Fibroblast of pulmonary artery (primary cell): ENCODE measurements at places on chromosomes 3 and 15.

GRCh38 chr3:188916934-188917401 lies 254.8 kb upstream of the TPRG1 start:
- peak; percentile 43 for DNase-seq

DNA sequence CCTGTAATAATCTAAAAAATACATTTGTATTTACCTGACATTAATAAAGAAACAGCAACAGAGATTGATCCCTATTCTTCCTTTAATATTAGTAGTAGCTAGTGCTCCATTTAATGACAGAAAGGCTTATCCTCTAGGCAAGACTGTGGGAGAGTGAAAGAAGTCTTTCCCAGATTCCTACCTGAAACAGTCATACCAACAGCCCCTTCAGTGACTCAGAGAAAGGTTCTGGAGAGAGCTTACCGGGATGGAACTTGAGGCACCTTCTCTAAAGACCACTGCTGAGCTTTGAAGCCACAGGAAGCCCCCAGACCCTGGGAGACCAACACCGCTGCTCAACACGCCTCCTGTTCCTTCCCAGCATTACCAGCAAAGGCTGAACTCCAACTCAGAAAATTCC lies 66.9 kb upstream of the FGF12 start:
- DNase-seq: no peak

- no peak for DNase-seq
Measured at GRCh38 chr3:159886050-159886449, 102.6 kb upstream of the IL12A start.

GRCh38 chr15:94186770-94187331 lies 44.5 kb upstream of the MCTP2 start:
- no peak for DNase-seq

DNA sequence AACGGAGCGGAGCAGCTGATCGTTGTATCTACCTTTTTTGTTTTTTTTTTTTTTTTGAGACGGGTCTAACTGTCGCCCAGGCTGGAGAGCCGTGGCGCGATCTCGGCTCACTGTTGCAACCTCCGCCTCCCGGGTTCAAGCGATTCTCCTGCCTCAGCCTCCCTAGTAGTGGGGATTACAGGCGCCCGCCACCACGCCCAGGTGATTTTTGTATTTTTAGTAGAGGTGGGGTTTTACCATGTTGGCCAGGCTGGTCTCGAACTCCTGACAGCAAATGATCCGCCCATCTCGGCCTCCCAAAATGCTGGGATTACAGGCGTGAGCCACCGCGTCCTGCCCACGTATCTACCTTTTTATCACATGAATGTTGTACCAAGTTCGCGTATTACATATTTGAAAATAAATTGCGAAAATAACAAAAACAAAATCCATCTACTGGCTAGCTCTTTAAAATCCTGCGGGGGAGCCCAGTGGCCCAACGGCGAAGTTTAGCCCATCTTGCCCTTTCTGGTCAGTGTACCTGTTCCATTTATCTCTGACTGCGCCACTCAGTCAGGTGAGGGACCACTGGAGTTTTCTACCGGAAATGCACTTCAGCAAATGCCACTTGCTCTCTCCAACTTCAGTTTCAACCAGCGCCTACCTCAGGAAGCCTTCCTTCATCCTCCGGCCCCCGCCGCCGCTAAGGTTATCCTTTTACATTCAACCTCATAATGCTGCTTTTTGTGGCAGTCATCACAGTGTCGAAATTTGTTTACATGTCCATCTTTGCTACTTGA lies 1.2 kb upstream of the EIF3J start:
- DNase-seq: no peak

DNA sequence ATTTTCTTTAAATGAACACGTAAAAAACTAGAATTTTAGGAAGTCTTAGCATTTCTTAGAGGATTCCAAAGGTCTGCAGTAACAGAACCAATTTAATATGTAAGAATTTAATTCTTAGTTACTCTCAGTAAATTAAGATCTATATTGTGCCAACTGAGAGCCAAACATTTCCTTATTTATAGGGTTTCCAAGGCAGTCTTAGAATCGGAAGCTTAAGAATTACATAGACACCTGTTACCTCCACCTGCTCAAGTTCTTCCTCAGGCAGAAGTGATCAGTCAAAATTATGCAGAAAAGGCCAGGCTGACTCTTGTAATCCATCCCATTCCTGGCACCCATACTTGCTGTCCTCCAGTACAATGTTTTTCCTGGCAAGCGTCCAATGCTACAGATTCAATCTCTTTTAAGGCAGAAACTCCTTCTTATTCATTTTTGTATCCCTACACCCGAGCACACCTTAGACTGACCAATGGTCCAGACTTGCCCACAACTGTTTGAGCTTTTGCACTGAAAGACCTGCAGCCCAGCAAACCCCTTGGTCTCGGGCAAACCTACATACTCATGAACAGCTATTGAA lies 64.3 kb downstream of the NCEH1 start:
- DNase-seq: peak; percentile 90

DNA sequence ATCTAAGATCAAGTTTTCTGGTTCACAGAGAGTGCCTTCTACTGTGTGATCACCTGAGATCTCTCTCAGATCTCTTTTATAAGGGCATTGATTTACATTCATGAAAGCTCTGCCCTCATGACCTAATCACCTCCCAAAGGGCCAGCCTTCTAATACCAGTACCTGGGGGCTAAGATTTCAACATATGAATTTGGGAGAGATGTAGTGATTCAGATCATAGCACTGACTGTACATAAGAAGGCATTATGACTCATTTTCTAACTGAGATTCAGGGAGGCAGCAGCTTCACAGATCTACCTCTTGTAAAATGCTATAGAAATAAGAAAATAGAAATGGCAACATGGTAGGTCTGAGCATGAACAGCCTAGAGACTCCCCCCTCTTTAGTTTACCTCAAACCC lies 39.6 kb downstream of the VGLL3 start:
- peak; percentile 39 for DNase-seq

DNA sequence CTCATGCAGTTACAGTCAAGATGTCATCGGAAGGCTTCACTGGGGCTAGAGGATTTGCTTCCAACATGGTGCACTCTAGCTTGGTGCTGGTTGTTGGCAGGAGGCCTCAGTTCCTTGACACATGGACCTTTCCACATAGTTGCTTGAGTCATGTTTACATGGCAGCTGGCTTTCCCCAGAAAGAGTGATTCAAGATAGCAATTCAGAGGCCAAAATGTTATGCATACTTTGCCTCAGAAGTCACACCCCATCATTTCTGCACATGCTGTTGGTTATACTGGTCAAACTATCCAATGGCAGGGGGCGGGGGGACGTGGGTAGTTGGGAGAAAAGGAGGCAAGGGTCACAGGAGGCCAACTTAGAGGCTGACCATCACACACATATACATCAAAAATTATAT lies 58.7 kb downstream of the FOXB1 start:
- peak; percentile 46 for DNase-seq

DNA sequence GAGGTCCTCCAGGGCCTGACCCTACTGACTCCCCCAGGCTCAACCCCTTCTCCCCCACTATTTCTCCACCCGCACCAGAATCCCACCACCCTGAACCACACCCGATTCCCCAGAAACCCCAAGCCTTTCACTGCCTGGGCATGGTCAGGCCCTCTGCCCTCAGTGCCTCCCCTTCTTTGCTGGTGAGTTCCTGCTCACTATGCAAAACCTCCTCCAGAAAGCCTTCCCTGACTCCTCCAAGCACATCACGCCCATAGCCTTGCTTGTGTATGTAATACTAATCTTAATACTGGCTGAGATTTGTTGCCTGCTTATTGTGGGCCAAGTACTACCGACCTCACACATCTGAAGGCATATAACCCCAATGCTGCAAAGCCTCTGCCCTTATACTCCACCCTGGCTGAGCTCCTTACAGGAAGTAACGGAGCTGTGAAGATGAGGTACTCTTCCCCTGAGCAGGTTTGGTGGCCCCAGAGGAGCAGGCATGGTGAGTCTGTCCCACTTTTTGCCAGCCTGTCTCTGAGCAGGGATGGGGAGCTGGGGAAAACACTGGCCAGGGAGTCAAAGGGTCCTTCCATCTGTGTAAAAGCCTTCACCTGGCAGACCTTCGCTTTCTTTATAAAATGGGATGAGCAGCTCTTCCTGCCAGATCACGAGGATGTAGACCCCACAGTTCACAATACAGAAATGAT lies 9.5 kb downstream of the RAB6B start:
- no peak for DNase-seq

DNA sequence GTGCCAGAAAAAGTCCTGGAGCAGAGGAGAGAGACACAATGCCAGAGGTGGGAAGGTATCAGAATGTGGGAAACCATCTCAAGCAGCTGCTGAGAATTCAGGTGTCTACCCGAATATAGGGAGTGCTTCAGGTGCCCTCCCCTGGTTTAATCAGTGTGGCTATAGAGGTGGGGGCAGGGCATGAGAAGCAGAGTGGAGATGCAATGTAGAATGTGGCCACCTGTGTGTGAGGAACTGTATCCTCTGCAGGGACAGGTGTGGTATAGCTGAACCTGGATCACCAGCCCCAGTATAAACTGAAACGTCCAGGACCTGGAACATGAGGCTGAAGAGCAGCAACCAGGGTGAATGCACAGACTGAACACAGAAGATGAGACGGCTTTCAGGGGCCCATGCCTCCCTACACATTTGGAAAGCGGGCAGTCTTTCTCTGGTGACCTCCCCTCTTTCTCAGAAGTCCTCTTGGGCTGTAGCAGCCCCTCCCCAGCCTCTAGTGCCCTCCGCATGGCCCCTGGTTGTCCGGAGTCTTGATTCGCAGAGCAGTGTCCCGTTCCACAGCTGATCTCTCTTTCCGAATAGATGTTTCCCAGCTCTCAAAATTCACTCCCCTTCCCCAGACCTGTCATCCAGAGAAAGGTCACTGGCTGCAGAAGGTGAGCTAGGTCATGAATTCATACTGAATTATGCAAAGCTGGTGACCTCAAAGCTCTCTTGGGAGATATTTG lies 103.1 kb downstream of the ABHD5 start:
- no peak for DNase-seq

DNA sequence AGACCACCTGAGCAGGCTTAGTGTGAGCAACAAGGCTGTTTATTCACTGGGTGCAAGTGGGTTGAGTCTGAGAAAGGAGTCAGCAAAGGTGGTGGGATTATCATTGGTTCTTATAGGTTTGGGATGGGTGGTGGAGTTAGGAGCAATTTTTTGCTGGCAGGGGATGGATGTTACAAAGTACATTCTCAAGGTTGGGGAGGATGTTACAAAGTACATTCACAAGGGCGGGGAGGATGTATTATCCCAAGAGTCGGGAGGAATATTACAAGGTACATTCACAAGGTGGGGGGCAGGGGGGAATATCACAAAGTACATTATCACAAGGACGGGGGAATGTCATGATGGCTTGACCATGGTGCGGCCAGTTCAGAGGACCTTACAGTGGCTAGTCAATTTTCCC lies 32.9 kb upstream of the OSBPL11 start:
- no peak for DNase-seq

- DNase-seq: no peak
Measured at GRCh38 chr15:80563372-80563997, 131.6 kb upstream of the ABHD17C start.

DNA sequence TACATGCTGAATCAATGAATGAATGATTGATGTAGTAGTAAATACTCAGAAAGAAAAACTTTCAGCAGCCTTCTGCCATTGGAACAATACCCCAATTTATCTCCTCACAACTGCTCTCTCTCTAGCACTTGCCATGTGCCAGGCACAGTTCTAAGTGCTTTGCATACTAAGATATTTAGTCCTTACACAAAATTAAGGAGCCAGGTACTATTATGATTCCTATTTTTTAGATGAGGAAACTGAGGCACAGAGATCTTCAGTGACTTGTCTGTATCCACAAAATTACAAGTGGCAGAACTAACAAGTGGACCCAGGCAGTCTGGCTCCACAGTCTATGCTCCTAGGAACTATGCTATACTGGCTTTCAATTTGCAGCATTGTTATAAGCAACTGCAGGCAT lies 279.2 kb downstream of the LSAMP start:
- no peak for DNase-seq

GRCh38 chr15:66961407-66961884 lies 104.0 kb upstream of the SMAD3 start:
- DNase-seq: peak; percentile 29

DNA sequence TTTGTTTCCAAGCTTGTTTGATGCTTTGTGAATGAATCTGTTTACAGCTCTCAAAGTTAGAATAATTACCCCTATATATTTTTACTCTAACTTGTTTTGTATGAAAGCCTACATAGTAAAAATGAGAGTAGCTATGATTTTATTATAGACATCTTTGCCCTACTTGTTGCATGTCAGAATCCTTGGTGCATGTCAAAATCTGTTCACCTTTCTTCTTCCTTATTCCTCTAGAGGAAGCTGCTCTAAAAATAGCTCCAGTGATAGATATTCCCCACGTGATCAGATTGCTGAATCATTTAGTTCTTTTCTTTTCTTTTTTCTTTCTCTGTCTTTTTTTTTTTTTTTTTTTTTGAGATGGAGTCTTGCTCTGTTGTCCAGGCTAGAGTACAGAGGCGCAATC lies 39.8 kb downstream of the LRRC49 start:
- DNase-seq: no peak

DNA sequence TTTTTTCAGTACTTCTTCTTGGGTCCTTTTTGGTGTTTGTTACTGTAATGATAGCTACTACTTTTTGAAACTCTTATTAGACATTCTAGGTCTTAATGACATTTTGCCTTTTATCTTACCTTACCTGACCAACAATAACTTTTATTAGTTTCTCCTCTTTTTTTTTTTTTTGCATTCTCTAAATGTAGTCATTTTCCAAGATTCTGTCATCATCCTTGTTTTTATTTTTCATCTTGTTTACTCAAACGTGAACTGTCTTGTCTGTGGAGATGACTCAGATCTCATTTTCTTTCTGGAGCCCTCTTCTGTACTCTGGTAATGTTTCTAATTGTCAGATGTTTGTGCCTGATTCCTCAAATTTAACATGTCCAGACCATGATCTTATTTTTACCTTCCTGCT lies 2.9 kb downstream of the ABHD5 start:
- no peak for DNase-seq

DNA sequence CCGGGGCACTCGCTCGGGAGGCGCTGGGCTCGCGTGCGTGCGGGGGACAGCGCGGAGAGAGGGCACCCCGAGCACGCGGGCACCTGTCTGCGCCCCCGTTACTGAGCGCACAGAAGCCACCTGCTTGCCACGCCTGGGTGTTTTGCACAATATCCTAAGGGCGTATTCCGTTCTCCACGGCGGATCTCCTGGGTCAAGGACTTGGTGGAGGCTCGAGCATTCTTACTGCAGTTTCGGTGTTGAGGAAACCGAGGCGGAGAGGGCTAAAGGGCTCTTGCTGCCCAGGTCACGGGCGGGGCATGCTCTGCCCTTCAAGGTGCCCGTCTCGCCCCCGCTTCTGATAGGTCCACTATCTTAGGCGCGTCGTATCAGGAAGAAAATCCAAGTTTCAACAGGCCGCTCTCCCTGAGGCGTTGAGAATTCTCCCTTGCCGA lies 526 bp downstream of the GPD1L start:
- DNase-seq: peak; percentile 7
